ENCODE measurements at places on chromosomes 2 and 18.

GRCh38 chr2:236001854-236002253, 166.3 kb downstream of the GBX2 start:
- no peak for DNase-seq

GRCh38 chr18:74551452-74551851, 17.2 kb downstream of the CNDP1 start:
- no peak for DNase-seq

DNA sequence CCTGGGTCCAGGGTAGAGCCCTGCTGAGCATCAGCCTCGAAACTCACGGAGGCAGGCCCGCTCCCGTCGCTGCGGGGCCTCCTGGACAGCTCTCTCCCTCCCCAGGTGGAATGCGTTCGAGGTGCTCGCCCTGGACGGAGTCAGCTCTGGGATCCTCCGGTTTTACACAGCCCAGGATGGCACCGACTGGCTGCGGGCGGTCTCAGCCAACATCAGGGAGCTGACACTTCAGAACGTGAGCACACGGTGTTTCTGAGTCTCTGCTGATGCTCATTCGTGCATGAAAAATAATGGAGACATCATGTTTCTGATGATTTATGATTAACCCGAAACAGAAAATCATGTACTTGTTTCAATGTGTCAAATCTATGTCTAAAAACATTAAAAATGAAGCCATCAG, 175.5 kb upstream of the TPO start:
- no peak for DNase-seq

DNA sequence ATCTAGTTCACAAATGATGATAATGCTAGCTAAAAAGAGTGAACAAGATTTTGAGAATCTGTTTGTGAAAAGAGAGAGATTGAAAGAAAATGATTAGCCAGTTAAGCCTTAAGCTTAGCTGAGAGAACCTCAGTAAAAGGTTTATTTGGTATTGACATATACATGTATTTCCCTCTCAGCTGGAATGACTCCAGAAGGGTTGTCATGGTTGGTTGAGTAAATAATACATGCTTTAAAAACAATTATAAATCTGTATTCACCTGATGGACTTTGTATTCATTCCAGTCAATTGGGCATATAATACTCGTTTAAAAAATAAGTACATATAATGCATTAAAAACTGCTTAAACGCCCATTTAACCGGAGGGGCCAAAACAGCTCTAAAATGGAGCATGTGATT, 181.4 kb downstream of the GRB14 start:
- DNase-seq = no peak

DNA sequence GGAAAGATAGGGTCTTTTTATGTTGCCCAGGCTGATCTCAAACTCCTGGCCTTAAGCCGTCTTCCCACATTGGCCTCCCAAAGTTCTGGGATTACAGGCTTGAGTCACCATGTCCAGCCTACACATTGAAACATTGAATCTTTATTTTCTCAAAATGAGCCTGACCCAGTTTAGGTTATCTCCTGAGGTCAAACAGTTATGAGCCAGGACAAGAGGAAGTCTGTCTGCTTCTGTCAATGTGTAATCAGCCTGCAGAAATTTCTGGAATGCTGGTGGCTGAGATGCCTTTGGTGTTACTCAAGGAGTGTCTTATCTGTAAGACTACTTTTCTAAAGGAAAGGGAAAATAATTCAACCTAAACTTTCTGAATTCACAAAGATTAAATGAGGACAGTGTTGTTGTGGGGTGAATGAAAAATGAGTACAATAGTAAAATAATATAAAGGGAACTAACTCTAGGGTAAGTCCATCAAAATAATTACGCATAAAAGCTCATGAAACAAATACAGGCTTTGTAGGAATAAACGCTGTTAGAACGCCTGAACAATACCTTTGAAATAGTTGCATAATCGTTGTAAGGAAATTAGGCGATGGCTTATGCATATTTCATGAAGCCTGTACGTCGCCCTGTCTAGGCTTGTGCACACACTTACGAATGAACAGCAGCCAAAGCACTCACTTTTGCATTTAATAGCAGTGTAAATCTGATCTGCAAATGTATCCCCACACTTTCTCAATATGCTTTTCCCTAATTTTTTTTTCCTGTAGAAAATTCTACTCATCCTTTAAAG, 260.8 kb downstream of the RDH14 start:
- DNase-seq = no peak

DNA sequence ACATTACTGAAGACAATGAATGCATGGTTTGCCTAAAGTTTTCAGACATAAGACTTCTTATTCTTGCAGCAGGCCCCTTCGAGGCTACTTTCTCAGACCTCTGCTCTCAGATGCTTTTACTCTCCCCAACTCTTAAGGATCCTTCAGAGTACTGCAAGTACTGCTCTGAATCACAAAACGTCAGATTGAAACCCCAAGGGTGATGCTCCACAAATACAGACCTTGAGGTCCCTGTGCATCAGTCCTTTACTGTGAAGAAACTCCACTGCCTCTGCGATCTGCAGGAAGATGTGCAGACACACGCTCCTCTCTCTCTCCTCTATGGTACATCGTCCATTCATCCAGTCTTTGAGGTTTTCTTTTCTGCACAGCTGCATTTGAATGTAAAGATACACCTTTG, 52.8 kb downstream of the EIF2AK3 start:
- DNase-seq = no peak

Measured in stimulated activated naive CD4-positive, alpha-beta T cell treated with Interleukin-2 at 50 U/mL for 16 hours (primary cell).